ENCODE measurements at places on chromosomes 1 and 21. TPM values are rescaled to one million over a fixed set of nuclear protein-coding genes. Genes with fewer than 3 reads are reported as not detected.

AMY1B gene
- not detected for total RNA-seq

NPHS2 gene
- not detected for total RNA-seq

IQCC gene
- total RNA-seq, result 0.81 TPM

- DNase-seq, result no peak
Observed at GRCh38 chr1:12047120-12047876, 15.8 kb upstream of the TNFRSF8 start.

- no peak for DNase-seq
Observed at GRCh38 chr21:16407403-16408240, 677.8 kb downstream of the USP25 start.

GRCh38 chr1:117894078-117894477, 35.3 kb downstream of the GDAP2 start:
- DNase-seq, result no peak

DNA sequence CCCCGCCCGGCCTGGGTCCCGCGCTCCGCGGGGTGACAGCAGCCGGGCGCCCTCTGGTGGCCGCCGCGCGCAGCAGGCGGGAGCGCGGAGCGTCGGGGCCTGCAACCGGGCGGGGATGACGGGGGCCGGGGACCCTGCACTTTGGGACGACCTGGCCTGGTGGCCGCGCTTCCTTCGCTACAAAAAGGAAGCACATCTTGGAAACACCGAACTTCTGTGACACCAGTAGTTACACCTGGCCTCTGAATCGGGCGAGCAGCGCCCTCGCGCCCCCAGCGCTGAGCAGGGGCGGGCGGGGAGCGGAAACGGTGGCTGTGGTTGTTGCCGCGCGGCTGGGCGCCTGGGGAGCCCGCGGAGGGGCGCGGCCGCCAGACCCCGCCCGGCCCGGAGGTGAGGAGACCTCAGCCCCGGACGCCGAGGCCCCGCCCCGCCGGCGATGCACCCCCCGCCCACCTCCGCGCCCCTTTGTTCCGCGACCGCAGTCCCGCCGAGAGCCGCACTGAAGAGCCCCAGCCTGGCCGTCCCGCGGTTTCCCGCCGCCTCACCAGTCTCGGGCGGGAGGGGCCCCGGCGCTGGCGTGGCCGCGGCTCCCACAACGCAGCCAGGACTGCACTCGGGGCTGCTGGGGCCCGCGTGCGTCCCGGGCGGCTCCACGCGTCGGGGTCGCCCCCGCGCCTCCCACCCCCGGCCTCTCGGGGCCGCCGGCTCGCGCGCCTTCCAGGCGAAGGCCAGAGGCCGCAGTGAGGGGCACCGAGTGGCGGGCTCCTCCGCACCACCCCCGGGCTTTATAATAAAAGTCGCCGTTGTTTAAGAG, 59.3 kb downstream of the H3-3A start:
- DNase-seq, result no peak

DNA sequence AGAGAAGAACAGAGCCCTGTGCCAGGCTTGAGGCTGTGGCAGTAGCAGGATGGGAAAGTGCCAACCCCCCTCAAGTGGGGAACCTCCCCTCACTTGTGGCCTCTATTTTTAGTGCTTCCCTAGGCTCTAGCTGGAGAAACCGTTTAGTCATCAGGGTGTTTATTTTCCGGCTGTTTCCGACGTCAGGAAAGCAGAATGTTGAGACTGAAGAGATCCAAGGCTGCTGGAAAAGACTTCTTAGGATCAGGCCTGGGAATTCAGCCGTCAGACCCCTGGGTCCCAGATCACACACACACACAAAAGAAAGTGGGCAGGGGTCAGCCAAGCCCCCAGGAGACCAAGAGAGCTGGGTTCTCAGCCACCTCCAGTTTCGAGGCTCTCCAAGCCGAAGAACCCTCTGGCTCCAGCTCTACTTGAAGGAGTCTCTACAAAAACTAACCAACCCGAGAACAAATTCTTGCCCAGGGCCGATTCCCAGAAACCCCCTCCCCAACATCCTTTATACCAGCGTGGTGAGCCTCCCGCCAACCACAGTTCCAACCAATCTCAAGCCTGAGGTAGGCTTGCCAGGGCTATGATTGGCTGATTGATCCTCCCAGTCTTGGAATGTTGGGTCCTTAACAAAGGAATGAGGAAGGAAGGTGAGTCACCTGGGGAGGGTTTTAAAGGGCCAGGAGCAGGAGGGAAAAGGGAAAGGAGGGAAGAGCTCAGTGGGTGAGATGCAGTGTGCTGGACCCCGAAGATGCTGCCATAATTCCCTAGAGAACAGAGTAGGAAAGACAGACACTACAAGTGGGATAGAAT, 2.5 kb upstream of the MEF2D start:
- DNase-seq, result peak; percentile 97

- DNase-seq, result no peak
Observed at GRCh38 chr1:246151796-246152434, 355.2 kb downstream of the SMYD3 start.

DNA sequence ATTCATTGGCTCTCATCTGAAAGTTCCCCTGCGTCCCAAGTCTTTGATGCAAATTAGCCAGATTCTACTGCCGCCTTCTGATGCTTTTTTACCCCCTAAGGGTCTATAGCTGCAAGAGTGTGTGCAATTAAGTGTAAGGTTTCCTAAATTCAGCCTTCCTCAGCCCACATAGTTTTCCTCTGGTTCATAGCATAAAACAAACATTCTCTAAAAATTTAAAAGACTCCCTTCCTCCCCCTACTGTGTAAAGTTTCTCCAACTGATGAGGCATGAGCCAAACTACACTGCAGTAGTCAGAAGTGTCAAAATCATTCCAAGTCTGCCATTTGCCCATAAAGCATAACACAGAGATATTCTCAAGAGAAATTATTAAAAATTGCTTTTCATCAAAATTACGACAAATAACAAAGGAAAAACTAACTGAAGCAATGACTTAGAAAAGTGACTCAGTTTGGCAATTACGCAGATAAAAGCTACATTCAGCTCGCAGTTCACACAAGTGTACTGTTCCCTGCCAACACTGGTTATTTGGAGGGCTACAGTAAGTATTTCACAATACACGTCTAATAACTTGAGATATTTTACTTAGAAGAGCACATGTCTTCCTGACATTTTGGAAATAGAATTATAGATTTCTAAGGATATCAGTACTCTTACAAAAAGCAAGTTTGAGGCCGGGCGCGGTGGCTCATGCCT, 15.4 kb downstream of the KCNH1 start:
- DNase-seq, result no peak

GRCh38 chr21:38968887-38969543, 163.3 kb downstream of the ETS2 start:
- no peak for DNase-seq

DNA sequence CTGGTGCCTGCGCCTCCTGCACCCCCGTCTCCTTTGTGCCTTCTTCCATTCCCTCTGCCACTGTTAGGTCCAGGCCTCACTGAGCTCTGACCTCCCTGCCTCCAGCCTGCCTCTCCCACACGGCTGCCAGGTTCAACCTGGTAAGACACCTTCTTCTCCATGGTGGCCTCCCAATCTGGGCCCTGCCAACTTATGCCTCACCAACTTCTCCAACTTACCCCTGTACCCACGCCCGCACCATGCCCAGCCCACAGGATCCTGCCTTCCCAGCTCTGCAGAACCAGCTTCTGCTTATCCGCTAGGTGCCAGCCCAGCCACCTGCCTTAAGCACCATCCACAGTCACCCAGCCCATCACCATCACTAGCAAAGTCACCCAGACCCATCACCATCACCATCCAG, 37.2 kb downstream of the PDE9A start:
- DNase-seq, result peak; percentile 53

- no peak for DNase-seq
Observed at GRCh38 chr1:199766218-199766792, 261.2 kb upstream of the NR5A2 start.

GRCh38 chr1:66262208-66262963, 271.6 kb upstream of the SGIP1 start:
- no peak for DNase-seq

Data from sigmoid colon (tissue), 7 donors.